CD4-positive, alpha-beta T cell treated with Interleukin-15 for 4 hours (primary cell): ENCODE measurements at places on chromosomes 11 and 22.

DNA sequence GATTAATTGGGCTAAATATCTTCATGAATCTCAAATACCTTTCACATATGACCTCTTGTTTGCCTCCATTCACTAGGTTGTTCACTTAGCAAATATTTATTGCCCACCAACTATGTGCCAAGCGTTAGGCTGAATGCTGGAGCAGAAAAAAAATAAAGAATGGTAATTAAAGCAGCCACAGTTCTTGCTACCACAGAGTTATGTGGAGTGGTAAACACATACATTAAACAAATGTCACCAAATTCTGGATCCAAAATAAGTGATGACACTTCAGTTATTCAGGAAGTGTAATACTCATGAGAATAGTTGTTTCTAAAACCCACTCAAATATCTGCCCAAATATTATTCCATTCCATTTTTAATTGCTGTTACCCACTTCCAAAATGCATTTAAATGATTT lies 128.4 kb downstream of the GRIA4 start:
- no peak for DNase-seq

DNA sequence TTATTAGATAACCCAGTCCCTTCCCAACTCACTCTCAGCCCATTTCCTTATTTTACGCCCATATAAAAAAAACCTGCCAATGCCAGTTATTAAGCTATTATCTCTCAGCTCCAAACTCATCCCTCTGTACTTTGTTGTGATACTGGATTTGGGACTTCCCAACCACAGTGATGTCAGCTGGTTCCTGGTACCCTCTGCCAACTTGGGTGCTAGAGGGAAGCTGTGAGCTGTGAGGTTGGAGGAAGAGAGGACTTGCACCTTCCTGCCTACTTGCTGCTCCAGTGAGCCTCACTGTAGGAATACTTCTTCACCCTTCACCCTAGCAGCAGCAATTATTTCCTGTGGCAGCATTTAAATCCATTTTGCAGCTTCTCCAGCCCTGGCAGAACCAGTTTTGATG lies 19.2 kb upstream of the CSF2RB start:
- DNase-seq = no peak

- DNase-seq = no peak
Measured at GRCh38 chr11:28520291-28520690, 412.1 kb downstream of the METTL15 start.

DNA sequence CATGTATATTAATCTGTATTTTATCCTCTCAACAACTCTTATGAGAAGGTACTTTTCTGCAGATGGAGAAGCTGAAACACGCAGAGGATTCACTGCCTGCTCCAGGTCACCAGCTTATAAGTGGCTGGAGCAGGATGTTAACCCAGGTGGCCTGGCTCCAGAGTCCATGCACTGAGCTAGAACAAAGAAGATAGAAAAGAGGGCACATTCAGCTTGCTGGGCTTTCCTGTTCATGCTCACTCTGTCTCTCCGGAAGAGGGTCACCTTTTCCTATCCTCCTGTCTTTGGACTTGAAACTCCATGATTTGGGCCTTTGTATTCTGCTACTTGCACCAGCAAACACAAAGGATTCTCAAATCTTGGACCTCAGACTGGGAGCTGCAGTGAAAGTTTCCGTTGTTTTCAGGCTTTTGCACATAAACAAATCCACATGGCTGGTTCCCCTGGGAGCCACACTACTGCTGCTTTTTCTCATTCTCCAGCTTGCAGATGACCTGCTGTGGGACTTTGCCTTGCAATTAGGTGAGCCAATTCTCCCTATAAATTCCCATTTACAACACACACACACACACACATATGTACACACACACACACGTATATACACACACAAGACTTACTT lies 117.3 kb upstream of the GRK3 start:
- no peak for DNase-seq
